GM12892 (cell line): ENCODE measurements at places on chromosomes 6 and 20.

DNA sequence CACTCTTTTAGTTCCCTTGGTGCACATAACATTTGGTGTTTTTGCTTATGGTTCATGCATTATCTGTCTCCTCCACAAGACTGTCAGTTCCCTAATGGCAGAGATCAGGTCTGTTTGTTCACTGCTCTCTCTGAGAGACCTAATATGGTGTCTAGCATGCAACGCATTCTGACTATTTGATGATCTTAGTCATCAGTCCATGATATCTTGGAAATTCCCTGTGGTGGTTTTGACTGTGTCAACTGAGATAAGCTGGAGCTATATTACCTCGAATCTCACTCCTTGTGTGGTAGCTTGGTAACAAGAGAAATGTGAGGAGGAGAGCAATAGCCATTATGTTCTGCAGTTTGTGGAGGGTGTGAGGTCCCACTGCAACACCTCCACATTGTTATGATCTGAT lies 229.8 kb downstream of the FRK start:
- DNase-seq, result no peak

- DNase-seq, result no peak
These were observed 31.8 kb downstream of the PSMB9 start for GRCh38 chr6:32885698-32886286.

DNA sequence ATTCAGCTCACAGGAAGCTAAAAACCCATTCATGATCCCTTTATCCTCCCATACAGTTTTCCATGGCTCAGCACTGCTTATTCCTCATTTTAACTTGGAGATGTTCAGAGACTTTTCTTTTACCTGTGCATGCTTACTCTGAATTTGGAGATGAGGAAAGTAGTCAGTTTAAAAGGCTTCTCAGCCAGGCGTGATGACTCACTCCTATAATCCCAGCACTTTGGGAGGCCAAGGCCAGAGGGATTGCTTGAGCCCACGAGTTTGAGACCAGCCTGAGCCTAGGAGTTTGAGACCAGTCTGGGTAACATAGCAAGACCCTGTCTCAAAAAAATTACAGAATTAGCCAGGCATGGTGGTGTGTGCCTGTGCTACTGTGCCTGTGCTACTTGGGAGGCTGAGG lies 30.3 kb upstream of the TMEM217 start:
- no peak for DNase-seq

- no peak for DNase-seq
These were observed 125.3 kb upstream of the AKIRIN2 start for GRCh38 chr6:87827346-87827745.

DNA sequence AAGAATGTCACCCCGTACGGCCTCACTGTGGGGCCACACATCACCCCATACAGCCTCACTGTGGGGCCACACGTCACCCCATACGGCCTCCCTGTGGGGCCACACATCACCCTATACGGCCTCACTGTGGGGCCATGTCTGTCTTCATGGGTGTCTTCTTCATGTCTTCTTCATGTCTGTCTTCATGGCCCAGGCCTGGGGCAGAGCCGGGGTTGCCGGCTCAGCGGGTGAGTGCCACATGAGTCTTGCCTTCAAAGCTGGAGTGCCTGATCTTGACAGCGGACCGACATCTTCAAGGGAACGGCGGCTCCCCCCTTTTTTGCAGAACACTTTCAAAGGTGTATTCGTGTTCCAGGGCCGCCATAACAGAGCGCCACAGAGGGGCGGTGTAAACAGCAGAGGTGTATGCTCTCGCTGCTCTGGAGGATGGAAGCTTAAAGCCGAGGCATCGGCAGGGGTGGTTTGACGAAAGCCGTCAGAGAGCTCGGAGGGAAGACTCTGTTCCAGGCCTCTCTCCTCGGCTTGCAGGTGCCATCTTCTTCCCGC lies 365.0 kb downstream of the TAF4 start:
- no peak for DNase-seq

- DNase-seq, result no peak
These were observed 127.0 kb downstream of the EDN1 start for GRCh38 chr6:12417191-12417590.

GRCh38 chr6:41527721-41528408 lies 18.3 kb upstream of the FOXP4 start:
- DNase-seq, result no peak

- no peak for DNase-seq
These were observed 123.2 kb downstream of the PRND start for GRCh38 chr20:4844751-4845465.

- no peak for DNase-seq
These were observed 50.3 kb downstream of the COL9A1 start for GRCh38 chr6:70252604-70253003.

DNA sequence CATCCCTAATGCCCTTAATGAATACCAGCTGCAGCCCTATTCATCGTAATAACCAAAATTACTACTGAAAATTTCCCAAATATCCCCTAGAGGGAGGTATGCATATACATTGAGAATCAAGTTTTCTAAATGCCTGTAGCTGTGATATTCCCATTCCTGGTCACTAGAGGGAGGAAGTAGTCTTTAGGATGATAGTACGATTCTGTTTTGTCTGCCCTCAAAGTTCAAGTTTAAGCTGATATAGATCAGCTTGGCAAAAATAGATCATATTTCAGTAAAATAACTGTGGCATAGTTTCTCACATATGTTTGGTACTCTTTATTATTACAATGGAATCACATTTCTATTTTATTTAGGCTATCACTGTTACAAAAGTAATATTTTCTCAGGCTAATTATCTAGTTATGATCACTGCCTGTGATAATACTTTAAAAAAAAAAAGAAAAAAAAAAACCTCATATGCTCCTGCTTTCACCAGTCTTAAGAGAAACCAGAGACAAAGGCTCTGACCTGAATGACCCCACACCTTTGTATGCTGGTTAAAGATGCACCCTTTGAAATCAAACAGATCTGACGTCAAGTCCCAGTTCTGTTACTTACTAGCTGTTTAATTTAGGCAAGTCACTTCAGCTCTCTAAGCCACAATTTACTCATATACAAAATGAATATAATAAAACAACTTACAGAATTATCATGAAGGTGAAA lies 11.0 kb downstream of the TSPYL1 start:
- peak; percentile 6 for DNase-seq

GRCh38 chr20:58287638-58288037 lies 21.9 kb upstream of the RAB22A start:
- DNase-seq, result no peak

DNA sequence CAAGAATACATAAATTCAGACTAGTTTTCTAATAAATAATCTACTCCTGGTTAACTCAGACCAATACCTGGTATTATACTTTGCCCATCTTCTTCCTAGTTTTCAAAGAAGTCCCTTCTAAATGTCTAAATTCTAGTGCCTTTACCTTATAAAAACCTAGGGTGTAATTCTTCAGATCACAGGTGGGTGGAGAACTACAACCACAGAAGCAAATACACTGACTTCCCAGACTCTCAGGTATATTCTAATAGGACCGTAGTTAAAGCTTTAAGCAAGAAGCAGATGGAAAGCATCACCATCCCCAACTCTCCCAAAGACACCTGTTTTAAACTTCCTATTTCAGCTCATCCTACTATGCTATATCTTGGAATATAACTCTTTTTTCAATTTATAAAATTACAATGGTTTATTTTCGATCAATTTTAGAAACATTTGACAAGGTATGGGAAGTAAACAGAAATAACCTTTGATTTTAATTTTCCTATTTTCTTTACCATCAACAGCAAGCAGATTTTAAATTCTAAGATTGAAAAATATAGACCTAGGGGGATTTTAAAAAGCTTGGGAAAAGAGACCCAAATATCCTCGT lies 15.8 kb downstream of the MAN1A1 start:
- DNase-seq, result no peak

- no peak for DNase-seq
These were observed 11.5 kb upstream of the SRF start for GRCh38 chr6:43159599-43159998.

GRCh38 chr20:45934046-45934585 lies 367 bp upstream of the PCIF1 start:
- DNase-seq, result peak; percentile 46

GRCh38 chr6:151297886-151298285 lies 58.1 kb downstream of the AKAP12 start:
- DNase-seq, result no peak

- DNase-seq, result no peak
These were observed 159.7 kb upstream of the AHI1 start for GRCh38 chr6:135657207-135657606.

DNA sequence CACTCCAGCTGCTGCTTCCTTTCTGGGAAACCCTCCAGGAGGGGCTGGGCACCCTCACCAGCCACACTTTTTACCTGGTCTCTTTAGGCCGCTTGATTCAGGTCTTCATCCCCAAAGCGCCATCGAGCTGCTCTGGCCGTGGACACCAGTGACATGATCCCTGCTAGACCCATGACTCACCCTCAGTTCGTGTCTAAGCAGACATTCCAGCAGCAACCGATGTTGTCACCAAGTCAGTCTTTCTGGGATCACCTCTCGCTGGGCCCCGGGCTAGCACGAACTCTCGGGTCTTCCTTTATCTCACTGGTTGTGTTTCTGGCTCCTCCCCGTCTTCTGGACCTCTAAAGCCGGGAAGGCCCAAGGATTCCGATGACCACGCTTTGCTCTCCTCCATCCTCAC lies 43.0 kb upstream of the GPR31 start:
- DNase-seq, result no peak

DNA sequence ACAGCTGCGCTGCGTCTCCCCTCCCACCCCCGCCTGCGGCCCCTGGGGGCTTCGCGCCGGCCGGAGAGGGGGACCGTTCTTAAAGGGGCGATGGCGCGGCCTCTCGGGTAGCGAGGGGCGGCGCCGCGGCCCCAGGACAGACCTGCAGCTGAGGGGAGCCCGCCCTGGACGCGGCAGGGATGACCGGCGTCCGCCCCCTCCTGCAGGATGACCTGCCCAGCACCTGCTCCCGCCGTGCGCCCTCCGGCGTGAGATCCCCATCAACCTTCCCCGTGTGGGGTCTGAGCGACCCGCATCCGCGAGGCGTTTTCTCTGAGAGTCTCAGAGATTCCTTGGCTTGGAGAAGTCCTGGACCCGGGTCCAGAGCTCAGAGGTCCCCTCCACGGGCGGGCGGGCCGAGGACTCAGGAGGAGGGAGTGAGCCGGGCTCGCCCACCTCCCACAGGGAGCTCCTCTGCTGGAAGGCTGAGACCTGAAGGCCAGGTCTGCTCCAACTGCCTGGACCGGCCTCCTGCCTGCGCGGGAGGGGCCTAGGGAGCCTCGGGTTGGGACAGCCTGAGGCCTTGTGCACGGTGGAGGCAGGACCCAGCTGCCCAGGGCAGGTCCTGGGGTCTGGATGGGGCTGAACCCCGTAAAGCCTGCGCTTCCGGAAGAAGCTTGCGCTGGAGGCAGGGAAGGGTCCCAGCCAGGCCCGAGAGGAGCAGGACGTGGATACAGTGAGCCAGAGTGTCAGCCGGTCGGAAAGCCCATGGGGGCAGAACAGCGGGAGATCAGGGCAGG lies 532 bp upstream of the NKAIN4 start:
- DNase-seq, result no peak

GRCh38 chr6:33812669-33813068 lies 8.9 kb upstream of the MLN start:
- DNase-seq, result peak; percentile 64
